ENCODE measurements at places on chromosomes 3 and 15.
A peak's percentile ranks its signal among the peaks of the same experiment; 100 is the strongest.

- DNase-seq = peak; percentile 66
These were observed 140.7 kb upstream of the ARPP21 start for GRCh38 chr3:35498506-35499210.

DNA sequence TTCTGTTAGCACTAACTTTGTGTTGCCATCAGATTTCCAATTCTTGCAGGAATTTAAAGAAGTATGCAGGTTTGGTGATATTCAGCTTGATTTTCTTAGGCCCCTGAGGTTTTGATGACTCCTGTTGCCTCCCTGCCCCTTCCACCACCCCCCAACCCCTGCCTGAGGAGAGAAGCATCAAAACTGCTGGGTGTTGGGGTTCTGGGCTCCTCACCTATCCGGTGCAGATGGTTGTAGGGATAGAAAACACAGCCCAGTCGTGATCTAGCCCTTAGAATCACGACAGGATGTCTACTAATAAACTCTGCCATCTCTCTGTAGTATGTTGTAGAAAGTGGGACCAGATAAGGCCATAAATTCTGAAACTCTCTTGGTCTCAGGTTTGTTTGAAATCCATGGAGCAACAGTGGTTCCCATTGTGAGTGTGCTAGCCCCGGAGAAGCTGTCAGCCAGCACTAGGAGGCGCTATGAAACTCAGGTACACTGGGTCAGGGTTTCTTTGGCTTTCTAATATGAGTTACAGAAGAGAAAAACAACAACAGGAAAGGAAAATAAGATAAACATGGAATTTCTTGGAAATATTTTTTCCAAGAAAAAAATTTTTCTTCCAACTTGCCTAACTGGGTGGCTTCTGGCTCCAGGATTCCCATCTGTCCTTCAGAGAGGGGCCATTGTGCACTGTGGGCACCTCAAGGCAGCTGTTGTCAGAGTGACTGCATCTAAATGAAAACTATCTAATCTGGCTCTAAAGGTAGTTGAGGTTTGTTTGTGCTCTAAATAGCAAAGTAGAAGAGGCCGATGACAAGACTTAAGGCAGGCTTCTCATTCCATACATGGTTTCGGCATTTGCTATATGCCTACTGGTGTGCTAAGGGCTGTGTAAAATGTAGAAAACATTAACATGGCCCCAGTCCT, 8.7 kb downstream of the SRP14 start:
- peak; percentile 58 for DNase-seq

DNA sequence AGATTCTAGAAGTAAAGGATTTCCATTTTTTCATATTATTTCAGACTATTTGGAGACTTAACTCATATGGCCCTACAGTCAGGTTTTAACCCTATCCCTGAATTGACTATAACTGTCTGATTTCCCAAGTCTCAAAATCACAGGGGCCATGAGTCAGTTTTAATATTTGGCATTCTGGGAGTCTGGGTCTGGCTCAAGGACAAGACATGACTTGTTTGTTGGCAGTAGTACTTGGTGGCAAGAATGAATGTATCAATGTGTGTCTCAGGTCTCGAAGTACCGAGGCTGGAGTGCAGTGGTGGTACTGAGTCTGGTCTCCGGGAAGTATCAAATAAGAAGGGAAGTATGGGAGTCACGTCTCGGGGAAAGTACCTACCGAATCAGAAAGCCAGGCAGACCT, 10.8 kb downstream of the UMPS start:
- DNase-seq = no peak

- peak; percentile 45 for DNase-seq
These were observed 314.5 kb upstream of the CCDC54 start for GRCh38 chr3:107062787-107063186.

GRCh38 chr3:81876826-81877225, 115.4 kb upstream of the GBE1 start:
- DNase-seq = no peak

- no peak for DNase-seq
These were observed 320.2 kb upstream of the TBC1D5 start for GRCh38 chr3:18062657-18063025.

- no peak for DNase-seq
These were observed 204.3 kb downstream of the ADAMTS9 start for GRCh38 chr3:64483467-64483866.

DNA sequence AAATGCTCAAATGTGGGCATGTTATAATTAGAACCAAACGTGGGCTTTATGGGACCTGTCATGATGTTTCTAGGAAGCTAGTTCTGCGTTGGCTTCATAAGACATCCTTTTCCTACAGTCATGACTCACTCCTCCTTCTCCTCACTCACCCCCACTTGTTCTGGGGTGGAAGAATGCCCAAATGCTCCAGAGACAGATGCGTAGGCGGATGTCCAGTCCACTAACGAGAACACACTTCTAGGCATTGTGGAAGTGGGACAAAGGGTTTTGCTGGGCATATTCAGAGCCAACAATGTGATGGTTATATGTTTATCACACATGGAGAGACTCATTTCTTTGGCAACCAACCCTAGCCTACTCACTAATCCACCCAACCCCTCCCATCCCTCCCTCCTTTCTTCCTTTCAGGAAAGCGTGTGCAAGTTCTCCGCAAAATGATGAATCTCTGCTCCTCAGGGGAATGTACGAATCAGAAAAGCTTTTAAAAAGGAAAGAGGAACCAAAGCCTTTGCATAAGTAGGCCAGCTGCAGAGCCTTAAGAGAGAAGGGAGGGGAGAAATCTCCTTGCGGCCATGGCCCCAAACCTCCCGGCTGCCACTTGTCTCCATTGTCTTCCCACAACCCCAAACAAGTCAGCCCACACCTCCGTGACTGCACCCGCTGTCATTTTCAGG, 123.0 kb upstream of the SPRED1 start:
- DNase-seq = no peak

GRCh38 chr3:156483426-156483825, 71.5 kb downstream of the SSR3 start:
- DNase-seq = no peak

GRCh38 chr3:30768703-30769550, 125.5 kb downstream of the GADL1 start:
- peak; percentile 77 for DNase-seq

DNA sequence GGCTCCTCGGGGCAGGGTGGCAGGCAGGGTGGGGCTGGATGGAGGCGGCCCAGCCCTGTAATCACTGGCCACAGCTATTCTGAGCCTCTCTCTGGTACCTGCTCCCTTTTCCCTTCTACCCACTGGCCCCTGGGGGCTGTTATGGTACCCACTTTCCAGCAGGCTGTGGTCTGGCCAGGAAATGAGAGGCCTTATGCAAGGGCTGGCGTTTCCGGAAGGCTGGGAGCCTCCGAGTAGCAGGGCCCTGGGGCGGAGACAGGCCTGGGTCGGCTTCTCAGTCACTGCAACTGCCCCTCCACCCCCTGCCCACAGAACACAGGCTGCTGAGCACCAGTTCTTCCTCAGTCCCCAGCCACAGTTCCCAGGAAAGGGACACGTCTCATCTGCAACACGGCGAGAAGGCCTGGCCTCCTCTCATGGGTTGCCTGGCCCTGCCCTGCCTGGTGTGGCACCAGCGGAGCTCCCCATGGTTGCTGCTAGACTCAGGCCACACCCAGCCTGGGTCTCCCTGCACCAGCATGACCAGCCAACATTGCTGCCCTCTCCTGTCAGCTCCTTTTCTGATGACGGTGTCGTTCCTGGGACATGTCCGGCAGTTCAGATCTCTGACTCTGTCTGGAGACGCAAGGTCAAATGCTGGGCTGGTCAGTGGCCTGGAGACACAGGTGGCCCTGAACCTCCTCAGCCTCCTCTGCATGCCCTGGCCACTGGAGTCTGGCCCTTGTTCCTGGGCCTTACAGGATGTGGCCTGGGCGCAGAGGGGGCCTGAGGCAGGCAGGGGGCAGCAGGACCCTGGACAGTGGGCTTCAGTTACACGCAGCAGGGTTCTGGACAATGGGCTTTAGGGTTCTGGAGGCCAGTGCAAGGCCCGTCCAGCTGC, 6.5 kb downstream of the CHST13 start:
- DNase-seq = no peak

DNA sequence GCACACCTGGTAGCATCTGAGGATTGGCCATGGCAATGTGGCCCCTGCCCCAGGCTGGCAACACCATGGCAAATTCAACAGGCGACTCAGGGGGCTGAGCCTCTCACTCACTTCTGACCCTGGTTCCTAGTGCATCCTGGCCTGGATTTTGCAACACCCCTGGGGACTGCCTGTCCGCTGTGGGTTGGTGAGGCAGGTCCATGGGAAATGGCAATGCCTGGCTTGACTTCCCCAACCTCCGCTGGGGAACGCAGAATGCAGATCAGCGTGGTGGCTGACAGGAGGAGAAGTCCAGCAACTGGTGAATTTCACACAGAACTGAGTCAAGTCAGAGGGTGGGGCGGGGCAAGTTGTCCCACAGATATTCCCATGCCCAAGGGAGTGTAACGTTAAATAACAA, 3.9 kb upstream of the PSTPIP1 start:
- DNase-seq = no peak

DNA sequence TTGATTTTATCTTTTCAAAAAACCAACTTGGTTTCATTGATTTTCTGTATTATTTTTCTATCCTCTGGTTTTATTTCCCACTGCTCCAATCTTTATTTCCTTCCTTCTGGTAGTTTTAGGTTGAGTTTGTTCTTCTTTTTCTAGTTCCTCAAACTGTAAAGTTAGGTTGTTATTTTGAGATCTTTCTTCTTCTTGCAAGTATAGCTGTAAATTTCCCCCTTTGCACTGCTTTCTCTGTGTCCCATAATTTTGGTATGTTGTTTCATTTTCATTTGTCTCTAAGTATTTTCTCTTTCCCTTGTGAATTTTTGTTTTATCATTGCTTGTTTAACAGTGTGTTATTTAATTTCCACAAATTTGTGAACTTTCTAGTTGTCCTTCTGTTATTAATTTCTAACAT, 120.0 kb downstream of the PLD1 start:
- no peak for DNase-seq

GRCh38 chr3:116517308-116517707, 72.0 kb upstream of the LSAMP start:
- DNase-seq = no peak

DNA sequence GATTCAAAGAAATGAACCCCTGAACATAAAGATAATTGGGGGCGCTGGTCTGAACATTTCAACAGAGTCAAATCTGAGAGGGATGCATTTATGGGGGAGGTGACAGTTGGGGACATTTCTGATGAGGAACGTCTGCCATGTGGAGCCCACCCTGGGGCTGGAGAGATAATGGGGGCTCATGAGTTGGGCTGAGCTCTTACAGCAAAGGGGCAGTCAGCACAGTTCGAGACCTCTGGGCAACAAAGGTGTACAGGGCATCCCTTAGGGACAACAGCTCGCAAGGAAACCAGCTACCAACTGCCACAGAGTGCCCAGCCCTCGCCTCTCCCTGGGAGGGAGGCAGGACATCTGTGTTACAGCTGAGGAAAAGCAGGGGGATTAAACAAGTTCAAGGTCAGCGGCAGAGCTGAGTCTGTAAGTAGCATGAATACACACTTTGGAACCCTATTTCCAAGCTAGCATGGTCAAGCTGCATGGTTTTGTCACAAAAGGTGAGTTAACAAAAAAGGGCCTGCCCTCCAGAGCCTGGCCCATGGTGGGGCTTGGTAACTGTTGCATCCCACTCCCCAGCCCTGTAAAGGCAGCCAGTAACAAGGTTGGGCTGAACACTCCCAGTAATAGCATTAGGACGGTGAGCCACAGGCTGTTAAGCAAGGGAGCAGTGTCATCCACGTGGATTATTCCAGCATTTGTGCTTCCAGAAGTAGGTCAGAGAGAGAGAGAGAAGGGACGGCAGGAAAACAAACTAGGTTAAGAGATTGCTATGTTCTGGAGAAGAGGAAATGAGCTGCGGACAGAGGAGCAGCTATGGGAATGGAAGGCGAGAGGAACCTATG, 4.3 kb downstream of the GNB5 start:
- DNase-seq = peak; percentile 28

GRCh38 chr15:66402761-66403284, 16.1 kb downstream of the MAP2K1 start:
- DNase-seq = no peak

- DNase-seq = peak; percentile 45
These were observed 3.6 kb downstream of the GNAI2 start for GRCh38 chr3:50239649-50240048.

DNA sequence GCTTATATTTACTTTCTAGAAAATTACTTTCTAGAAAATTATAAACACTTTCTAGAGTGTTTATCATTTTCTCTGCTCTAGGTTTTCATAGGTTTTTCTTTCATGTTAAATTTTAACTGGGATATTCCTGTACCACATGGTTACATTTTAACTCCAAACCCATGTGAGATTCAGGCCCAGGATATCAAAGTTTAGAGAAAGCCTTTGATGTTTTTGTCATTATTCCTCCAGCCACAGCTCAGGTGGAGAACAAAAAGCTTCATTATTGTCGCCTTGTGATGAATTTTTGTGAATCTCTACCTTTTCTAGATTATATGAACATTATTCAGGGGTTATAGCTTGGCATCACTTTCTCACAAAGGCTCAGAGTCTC, 816.0 kb downstream of the SQOR start:
- DNase-seq = no peak

- DNase-seq = no peak
These were observed 34.6 kb upstream of the CCDC66 start for GRCh38 chr3:56522374-56522773.

GRCh38 chr3:11560746-11561145, 83.0 kb downstream of the VGLL4 start:
- no peak for DNase-seq

DNA sequence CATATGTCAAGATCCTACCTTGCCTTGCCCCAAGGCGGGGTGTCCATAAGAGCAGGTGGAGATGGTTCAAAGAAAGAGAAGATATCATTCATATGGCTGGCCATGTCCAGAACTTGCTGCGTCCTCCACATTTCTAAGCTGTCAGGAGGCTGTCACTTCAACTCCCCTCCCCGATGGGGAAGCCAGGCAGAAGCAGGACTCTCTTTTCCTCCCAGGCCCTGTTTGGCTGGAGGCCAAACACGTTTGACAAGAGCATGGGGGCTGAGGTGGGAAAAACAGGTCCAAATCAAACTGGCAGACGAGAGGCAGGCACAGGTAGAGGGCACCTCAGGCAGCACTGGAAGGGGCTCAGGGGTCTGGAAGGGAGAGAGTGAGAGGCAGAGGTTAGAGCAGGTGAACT, 37.7 kb downstream of the MESD start:
- no peak for DNase-seq

GRCh38 chr3:66372681-66373350, 128.0 kb downstream of the LRIG1 start:
- DNase-seq = peak; percentile 67

- DNase-seq = no peak
These were observed 126.7 kb upstream of the PRICKLE2 start for GRCh38 chr3:64351713-64352638.

GRCh38 chr3:156741935-156742334, 67.5 kb downstream of the TIPARP start:
- no peak for DNase-seq

DNA sequence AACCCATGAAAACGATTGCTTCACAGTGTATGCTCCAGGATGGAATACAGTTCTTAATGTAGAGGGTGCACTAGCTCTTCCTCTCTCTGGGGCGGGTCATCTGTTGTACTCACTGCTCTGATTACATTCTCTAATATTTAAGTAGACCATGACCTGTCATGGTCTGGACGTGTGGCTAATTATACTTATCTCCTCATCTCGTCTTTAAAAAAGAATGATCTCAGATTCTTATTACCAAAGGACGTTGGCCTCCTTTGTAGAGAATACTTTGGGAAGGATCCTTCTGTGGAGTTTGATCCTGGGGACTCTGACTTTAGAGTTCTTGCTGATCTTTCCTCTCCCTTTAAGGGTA, 48.4 kb upstream of the TRAK1 start:
- no peak for DNase-seq
